ENCODE measurements at places on chromosomes 4 and X.

GRCh38 chrX:118502161-118502789 is 6.7 kb downstream of the DOCK11 start:
- no peak for DNase-seq

DNA sequence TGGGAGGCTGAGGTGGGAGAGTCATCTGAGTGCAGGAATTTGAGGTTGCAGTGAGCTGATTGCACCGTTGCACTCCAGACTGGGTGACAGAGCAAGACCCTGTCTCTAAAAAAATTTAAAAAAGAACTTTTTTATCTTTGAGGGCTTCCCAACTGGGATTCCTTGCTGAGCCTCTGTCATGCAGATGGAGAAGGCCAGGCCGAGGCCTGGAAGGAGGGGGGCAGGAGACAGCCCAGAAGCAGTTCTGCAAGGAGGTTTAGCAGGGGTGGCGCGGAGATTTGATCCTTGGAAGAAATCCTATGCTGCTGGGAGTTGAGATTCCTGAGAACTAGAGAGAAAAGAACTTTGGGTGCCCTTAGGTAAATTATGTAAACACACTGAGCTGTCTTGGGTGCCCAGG is 2.5 kb upstream of the ARSD start:
- no peak for DNase-seq

- no peak for DNase-seq
Measured at GRCh38 chr4:85901500-85901899, 426.6 kb downstream of the ARHGAP24 start.

- no peak for DNase-seq
Measured at GRCh38 chr4:127709456-127709855, 20.7 kb upstream of the SLC25A31 start.

DNA sequence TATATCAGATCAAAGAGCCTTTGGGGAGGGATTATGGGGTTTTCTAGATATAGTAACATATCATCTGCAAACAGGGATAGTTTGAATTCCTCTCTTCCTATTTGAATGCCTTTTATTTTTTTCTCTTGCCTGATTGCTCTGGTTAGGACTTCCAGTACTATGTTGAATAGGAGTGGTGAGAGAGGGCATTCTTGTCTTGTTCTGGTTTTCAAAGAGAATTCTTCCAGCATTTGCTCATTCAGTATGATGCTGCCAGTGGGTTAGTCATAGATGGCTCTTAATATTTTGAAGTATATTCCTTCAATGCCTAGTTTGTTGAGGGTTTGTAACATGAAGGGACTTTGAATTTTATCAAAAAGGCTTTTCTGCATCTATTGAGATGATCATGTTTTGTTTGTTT is 25.6 kb upstream of the ABCB7 start:
- DNase-seq: no peak

GRCh38 chr4:6224735-6225134 is 24.4 kb upstream of the JAKMIP1 start:
- peak; percentile 5 for DNase-seq

GRCh38 chrX:97102938-97103337 is 219.2 kb downstream of the RPA4 start:
- no peak for DNase-seq

DNA sequence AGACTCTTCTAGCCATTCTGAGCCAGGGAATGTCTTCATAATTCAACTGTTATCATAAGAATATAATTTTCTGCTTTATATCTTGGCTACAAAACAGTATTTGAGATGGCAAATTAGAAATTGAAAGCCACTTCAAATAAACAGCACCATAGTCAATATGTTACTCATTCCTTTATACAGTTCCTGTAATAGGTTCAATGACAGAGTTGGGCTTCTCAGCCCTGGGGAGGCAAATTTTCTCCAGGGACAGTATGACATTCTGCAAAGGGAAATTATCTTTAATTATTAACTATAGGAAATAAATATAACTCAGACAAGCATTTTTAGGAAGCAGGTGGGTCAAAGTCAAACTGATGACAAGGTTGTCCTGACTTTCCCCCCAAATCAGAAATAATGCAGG is 71.9 kb upstream of the RPS6KA6 start:
- DNase-seq: no peak

DNA sequence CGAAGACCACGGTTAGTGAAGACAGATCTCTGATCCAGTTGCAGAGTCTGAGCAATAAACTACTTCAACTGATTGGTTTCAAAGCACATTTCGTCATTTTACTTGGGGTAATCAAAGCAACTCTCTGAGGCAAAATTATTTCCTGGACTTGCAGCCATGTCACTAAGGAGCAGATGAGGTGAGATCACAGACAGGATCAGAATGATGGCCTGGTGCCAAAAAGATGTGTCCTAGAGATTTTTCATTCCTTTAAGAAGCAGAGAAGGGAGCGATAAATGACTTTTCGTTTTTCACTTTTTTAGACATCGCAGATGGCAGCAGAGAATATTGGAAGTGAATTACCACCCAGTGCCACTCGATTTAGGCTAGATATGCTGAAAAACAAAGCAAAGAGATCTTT is 83.9 kb downstream of the PTTG2 start:
- DNase-seq: no peak

DNA sequence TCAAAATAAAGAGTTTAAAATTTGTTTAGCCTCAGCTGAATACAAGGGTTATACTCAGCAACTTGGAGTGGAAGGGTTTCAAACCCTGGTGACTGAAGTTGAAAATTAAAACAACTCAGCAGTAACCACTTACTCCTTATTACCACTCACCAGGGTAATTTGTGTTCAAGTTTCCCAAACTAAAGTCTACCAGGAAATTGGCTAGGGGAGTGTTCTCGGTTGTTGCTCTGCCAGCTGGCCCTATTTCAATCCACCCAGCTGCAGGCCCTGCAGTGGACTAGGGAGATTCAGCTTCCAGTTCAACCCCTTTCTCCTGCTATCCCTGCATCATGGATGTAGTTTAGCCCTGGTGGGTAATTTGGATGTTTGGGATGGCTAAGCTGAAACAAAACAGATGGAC is 37.8 kb upstream of the EXOC1L start:
- DNase-seq: no peak

DNA sequence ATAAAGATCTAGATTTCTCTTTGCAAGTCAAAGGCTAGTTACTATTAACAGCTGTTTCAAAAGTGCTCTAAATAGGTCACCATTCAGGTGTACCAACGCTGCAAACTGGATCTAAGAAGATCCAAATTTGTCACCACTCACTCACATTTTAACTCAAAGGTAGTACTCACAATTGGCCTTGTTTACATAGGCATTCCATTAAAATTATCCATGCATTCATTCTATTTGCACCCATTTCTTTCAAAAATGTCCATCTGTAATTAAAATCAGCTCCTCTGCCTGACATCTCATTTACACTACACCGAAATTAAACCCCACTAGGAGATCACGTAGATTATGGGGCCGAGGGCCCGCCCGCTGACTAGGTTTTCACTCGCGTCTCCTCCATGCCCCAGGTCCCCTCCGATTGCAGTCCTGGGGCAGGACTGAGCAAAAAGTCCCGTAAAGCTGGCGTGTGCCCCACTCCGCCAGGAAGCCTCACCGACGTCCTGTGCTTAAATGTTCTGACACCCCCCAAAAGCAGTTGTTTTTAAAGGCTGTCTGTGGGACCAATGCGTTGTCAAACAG is 1.3 kb upstream of the ING2 start:
- DNase-seq: no peak

GRCh38 chrX:29867971-29868370 is 347.4 kb upstream of the MAGEB2 start:
- DNase-seq: no peak

- DNase-seq: no peak
Measured at GRCh38 chrX:140983730-140984129, 18.7 kb upstream of the SPANXB1 start.

DNA sequence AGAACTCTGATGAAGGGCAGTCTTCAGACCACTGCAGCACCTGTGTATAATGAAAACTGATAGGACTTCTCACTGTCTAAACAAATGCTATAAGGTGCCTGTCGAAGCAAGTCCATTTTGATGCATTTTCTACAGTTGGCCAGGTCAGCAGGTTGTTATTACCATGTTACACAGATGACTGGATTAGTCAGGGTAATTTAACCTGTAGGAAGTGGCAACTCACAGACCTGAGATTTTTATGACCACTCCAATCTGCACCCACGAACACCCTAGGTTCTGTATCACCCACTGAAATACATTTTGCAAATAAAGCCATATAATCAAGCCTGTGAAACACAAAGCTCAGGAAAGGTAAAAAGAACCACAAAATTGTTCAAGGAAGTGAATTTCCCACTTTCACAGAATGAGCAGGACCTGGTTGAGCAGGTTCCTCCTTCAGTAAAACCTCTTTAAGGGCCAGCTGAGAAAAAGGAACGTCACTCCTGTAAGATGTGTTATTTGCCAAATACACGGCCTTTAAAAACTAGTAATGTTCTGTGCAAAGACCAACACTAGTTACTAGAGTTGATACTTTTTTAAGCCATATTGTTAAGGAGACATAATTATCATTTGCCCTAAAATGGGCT is 12.7 kb downstream of the MAML3 start:
- DNase-seq: no peak

DNA sequence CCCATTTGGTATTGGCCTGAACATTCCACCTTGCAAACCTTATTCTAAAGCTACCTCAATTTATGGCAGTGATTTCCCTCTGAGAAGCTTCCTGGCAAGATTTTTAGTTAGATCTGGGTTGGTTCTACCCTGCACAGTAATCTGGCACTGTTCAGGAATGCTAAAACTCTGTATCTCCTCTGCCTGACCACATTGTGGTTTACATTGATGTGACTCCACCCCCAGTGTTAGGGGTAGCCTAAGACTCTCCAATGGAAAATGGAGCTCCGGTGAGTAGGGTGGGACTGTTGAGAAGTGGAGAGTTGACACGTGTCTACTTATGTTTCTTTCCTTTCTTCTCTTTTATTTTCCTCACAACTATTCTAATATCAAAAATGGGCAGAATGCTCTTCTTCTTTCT is 45.4 kb downstream of the BMPR1B start:
- DNase-seq: no peak

GRCh38 chr4:151184523-151185458 is 85.4 kb downstream of the RPS3A start:
- DNase-seq: no peak

GRCh38 chr4:98203332-98204235 is 57.6 kb upstream of the RAP1GDS1 start:
- DNase-seq: no peak

- DNase-seq: no peak
Measured at GRCh38 chrX:48515842-48516241, 5.8 kb upstream of the EBP start.

GRCh38 chrX:66717926-66718325 is 79.0 kb upstream of the EDA2R start:
- DNase-seq: no peak

DNA sequence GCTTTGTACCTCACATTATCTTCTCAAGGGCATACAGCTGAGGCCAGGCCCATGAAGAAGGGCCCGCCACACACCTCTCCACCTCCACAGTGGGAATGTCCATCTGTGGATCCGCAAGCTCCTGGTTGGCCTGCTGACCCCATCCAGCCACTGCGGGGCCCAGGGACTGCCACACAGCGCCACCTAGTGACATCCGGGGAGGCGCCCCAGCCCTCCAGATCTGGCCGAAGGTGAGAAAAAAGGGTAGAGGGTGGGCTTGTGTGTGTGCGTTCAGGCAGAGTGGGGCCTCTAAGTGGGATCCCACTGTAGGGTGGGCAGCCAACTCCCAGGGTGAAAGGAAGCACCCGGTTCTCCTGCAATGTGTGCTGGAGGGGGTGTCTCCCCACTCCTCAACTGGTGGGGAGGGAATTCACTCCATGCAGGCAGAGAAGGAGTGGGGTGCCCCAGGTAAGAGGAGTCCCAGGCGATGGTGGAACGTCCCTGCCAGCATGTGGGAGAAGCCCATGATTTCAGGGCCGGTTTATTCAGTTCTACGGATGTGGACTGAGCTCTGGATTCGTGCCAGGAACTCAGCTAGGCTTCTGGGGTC is 117.3 kb downstream of the ENPP6 start:
- DNase-seq: no peak

DNA sequence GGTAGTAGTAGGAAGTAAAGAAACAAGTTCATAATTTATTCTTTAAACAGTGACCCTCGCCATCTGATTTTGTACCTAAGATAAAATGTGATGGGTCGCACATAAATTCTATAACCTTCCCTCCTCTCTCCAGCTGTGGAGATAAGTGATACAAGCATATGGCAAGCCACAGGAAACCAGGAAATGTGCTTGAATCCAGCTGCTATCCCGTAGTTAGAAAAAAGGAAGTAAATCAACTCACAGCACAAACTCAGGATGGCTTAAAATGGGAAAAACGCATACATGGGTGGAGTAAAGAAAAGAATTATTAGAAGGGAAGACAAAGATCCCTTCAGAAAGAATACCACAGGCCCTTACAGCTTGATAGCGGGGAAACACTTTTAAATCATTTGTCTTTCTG is 78.2 kb downstream of the ZNF827 start:
- DNase-seq: no peak

GRCh38 chrX:31445542-31445941 is 373.7 kb upstream of the FTHL17 start:
- DNase-seq: no peak

DNA sequence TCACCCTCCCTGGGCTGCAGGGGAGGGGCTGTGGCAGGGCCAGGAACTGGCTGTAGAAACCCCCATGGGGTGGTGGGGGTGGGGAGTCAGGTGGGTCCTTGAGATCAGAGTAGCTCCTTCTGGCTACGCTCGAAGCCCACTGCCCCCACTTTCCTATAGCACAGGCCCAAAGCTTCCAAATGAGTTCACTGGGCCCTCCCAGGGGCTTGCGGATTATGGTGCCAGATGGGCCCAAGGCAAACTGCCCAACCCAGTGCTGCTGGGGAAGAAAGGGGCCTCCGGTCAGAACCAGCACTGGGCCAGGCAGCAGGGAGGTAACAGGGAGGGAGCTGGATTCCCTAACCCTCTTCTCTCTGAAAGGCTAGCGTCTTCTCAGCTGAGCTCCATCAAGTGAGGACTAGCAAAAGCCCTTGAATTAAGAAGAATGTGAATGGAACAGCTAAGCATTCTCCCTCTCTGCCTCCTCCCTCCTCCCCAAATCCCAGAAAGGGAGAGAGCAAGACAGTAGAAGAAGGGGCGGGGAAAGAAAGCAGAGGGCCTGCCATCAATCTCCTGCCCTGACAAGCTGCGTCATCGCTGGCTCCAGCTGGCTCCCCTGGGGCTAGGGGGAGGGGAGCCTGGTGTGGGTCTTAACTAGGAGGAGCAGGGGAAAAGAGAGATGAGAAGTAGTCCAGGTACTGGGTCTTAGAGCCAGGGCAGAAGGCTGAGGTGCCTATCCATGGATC is 34.7 kb downstream of the FRMPD3 start:
- peak; percentile 57 for DNase-seq

DNA sequence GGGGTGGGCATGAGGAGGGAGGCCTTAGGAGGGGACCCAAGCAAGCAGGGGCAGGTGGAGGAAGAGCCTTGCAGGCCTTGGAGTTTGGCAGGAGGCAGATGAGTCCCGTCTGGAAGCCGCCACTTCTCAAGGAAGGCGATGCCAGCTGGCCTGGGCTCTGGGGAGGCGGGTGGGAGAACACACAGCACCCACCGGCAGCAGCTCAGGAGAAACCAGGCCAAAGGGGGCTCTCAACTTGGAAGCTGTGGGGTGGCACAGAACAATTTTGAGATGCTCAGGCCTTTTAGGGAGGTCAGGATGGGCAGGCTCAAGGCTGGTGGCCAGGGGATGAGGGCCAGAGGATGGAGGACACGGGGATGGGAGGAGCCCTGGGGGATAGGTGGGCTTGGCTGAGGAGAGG is 11.6 kb upstream of the DUSP9 start:
- DNase-seq: no peak
